NCI-H69 (cell line): ENCODE measurements at places on chromosomes 1 and 21.

DNA sequence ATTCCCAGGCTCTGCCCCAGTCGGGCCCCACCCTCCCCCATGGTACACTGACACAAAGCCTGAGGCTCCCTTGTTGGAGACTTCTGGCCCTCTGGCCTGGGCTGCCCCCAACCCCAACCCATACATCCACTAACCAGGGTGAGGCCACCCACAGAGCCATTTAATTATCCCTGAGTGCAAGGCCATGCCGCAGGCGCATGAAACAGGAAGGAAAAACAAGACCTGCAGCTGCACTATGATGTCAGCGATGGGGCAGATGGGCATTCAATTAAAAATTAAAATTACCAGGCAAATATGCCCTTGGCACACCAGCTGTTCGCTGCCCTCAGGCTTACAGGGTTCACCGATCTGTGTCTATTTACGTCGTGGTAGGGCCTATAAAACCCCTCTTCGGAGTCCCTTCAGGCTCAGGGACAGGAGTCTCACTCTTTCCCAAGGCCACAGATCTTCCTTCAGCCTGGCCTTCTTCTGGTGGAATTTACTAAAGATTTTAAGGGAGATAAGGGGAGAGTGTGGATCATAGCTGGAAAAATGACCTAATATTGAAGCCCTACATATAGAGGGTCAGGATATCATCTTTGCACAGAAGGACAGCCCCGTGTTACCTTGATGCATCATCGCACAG, 29.6 kb upstream of the RGS16 start:
- DNase-seq: peak; percentile 100

DNA sequence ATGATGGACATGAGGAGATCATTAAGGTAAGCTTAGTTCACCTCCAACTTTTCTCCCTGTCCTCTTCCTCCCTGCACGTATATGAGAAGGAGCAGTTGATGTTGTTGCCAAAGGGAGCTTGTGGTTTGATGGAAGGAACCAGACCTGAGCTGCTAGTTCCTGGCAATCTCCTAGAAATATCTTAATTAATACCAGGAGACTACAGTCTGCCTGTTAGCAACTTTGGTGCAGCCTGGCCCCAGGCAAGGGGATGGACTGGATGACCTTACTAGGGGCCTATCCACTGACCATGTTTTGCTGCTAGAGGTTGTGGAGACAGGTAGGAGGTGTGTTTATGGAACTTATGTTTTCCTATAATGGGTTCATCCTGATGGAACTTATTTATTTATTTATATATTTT, 22.6 kb downstream of the TUFT1 start:
- no peak for DNase-seq

DNA sequence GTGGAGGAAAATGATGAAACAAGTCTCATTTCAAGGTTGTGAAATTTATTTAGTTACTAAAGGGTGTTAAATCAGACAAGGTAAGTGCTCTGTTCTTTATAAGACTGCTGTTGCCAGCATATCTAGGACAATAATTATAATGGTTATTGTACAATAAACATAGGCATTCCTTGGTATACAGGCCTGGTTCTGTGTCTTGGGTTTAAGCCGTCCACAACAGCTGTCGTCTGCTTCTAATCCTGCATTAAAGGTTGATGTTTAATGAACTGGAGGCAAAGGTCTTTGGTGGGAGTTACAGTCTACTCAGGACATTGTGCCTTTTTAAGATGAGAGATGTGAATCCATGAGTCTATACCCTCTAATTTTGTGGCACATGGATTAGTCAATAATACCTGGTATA, 23.4 kb upstream of the FMO4 start:
- no peak for DNase-seq

DNA sequence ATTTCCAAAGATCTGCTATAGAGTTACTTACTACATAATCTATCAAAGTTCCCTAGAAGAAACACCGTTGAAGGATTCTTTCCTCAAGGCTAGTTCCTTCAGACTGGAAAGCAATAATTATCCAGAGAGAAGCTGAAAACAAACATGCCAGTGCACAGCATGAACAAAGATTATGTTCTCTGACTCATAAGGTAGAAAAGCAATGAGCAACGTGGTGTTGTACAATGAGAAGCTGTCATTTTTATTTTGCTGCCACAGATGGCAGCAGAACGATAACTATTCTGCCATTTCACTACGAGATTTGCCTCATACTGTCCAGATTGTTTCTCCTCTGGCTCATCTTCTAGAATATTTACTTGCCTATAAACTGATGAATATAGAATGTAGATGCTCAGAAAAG, 10.7 kb downstream of the EXTL2 start:
- peak; percentile 80 for DNase-seq

- no peak for DNase-seq
Measured at GRCh38 chr1:89962742-89963075, 32.2 kb upstream of the ZNF326 start.

- DNase-seq: no peak
Measured at GRCh38 chr1:78052685-78053405, 7.1 kb downstream of the GIPC2 start.
